B cell (primary cell): ENCODE measurements at places on chromosomes 2 and 18.

DNA sequence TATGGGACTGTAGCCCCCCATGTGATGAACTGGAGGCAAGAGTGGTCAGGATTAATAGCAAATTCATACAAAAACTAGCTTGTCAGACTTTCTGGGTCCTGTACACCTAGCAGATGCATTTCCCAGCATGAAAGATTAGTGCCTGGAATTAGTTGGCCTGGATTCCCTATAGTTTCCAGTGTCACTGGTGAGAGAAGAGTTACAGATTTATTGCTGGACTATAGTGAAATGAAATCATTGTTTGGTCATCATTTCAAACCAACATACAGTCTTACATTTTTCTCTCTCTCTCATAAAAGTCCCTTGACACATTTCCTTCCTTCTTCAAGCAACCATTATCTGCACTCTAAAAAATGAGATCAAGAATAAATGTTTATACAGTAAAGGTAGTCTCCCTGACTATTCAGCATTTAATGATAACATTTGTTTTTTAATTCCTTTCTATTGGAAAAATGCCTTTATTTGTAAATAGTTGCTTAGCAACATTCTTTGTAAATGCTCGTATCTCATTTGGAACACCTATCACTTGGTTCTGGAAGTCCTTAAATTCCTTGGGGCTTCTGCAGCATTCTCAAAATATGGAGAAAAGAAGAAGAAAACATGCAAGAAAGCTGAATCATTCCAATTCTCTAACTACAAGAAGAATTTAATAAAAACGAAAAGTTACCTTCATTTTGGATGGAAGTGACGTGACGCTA, 144.4 kb downstream of the MREG start:
- DNase-seq = no peak

DNA sequence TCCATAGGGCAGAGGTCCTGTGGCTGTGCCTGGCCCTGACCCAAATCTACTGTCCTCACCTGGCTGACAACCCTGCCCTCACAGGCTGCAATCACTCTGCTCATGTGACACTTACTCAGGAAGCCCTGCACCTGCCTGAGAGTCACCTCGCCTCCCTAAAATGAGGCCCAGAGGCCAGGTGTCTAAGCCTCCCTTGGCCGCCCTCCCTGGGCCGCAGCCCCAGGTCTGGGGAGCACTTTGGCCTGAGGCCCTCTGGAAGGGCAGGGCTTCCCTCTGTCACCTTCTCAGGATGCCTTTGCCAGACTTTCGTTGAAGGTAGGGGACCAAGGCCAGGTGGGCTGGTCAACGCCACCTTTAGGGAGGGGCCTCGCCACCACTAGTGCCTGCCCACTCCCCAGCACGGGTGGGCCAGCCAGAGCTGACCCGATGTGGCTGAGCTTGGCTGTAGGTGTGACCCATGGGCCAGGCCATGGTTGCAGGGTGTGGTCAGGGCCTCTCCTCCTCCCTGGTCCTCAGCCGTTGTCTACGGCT, 6.1 kb upstream of the GPC1 start:
- DNase-seq = no peak

- no peak for DNase-seq
Measured at GRCh38 chr2:70748002-70748784, 19.8 kb downstream of the ADD2 start.

DNA sequence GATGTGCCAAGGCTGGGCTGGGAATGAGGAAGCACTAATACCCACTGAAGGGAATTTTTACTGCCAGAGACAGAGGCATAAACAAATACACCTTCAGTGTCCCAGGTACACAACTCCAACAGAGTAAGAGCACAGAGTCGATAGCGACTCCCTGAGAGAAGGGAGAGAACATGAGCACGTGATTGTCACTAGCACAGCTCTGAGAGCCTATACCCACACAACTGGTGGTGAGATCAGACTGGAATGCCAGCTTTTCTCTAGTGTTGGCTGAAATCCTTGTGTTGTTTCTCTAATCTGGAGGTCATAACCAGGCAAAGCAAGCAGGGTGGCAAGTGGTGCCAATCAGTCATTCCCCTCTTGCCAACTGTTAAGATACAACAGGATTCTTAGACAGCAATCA, 377.2 kb downstream of the CNTNAP5 start:
- no peak for DNase-seq

DNA sequence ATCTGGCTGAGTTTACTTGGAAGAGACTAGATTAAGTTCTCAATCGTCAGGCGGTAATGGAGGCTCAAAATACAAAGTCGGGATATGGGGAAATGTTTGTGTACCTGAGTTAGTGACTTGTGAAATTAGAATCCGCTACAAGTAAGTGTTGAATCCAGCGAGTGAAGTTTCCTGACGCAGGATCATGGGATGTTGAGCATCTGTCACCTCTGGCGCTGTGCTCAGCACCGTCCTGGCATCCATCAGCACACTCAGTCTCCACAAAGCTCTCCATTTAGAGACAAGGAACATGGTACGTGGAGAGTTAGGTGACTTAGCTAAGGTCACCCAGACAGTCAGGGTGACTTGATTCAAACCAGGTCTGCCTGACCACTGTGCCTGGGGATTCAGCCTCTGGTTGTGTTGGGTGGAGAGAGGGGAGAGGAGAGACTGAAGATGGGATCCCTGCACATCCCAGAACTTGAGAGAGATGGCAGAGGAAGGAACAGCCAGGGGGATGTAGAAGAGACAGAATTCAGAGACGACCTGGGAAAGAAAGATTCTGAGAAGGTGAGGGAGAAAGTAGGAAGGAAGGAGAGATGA, 251.2 kb downstream of the ACKR3 start:
- DNase-seq = no peak

DNA sequence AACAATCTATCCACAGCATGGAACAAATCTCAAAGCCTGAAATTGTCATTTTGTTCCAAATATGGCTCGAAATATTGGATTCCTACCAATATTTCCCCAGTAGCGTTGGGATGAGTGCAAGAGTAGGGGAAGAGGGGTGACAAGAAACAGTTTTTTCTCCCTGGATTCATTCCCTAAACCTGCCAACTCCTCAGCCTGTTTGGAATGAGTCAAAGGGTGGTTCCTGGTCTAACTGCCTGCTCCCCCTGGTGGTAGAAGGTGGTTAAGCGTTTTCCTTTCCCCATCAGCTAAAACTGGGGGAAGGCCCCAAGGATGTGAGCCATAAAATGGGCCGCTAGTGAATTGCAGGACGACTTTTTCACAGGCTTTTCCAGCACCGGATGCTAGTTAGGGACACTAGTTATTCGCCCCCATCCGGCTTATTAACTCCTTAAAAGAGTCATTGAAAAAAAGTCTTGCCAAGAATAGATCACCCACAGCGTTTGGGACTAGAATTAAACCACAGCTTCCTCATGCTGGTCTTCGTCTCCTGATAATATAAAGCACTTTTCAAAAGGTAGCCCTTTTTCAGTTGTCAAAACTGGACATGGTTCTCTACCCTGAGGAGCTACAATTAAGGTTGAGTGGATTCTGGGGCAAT, 72.5 kb downstream of the DHRS9 start:
- DNase-seq = peak; percentile 60

DNA sequence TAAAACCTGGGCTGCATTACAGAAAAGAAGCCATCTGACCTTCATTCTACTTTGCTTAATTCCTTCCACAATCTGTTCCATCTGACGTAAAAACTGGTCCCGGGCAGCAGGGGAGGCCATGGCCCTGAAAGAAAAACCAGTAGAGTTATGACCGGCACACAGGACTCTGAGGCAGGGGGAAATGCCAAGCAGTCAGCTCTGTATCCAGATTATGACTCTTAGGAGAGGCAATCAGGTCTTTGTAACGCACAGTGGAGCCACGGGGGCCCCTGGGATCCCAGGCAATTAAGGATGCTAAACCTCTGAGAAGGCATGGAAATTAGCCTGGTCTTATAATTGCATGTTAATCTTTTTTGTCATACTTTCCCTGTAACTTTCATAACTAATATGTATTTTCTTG, 78.4 kb downstream of the CCDC93 start:
- DNase-seq = no peak

GRCh38 chr2:85753525-85754312, at the start of gene ATOH8:
Gene ATOH8, plus strand, starts transcription at chr2:85753991. Its CDS starts 199 bp downstream, at chr2:85754190.
- peak; percentile 65 for DNase-seq

DNA sequence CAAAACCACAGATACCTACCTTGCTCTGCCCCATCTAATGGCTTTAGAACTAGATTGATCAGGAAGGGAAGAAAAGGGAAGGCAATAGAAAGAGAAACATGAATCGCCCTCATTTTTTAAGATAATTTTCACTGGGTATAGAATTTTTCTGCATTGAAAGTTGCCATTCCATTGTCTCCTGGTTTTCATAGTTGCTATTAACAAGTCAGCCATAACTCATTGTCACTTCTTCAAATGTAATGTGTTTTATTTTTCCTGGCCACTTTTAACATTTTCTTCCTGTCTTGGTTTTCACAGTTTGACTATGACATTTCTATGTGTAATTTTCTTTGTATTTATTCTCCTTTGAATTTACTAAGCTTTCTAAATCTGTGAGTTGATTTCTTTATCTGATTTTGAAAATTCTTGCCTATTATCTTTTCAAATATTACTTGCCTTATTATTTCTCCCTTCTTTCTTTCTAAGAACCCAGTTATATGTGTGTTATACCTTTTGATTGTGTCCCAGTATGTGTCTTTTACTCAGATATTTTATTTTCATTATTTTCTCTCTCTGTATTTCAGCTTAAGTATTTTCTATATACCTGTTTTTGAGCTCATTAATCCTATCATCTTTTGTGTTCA, 85.5 kb upstream of the GLI2 start:
- no peak for DNase-seq

DNA sequence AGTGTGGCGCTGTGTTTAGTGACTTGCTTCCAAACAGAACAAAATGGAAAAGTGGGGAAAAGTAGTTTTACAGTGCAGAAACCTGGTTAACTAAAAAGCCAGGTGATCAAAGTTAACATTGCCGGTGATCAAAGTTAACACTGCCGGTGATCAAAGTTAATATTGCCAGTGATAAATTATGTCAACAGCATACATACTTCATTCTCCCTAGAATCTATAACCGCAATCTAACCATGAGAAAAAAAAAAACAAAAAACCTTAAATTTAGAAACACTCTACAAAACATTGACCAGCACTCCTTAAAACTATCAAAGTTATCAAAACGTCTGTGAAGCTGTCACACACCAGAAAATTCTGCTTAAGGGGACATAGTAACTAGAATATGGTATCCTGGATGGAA, 18.6 kb downstream of the MAP4K3 start:
- no peak for DNase-seq

- no peak for DNase-seq
Measured at GRCh38 chr2:233756429-233757081, 3.5 kb upstream of the UGT1A1 start.

DNA sequence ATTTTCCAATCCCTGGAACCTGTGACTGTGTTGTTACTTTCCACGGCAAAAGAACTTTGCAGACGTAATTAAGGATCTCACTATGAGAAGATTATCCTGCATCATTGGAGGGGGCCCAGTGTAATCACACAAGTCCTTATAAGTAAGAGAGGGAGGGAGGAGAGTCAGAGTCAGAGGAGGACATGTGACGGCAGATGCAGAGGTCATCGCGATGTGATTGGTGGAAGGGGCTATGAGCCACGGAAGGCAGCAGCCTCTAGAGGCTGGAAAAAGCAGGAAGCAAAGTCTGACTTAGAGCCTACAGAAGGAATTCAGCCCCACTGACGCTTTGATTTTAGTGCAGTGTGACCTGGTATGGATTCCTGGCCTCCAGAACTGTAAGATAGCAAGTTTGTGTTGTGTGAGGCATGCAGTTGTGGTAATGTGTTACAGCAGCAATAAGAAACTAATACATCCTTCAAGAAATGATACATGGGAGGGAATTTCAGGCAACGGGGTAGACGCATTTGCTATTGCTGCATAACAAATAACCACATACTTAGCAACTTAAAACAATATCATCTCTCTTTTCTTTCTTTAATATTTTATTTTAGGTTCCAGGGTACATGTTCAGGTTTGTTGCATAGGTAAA, 112.7 kb upstream of the SERPINE2 start:
- no peak for DNase-seq
